AG04450 (cell line): ENCODE measurements at places on chromosomes 2 and 18.

GRCh38 chr2:200147371-200147770 lies 159.1 kb upstream of the SPATS2L start:
- DNase-seq = no peak

GRCh38 chr2:72007402-72007801 lies 140.3 kb downstream of the CYP26B1 start:
- no peak for DNase-seq

- no peak for DNase-seq
Observed at GRCh38 chr2:24016376-24016761, 6.5 kb downstream of the MFSD2B start.

DNA sequence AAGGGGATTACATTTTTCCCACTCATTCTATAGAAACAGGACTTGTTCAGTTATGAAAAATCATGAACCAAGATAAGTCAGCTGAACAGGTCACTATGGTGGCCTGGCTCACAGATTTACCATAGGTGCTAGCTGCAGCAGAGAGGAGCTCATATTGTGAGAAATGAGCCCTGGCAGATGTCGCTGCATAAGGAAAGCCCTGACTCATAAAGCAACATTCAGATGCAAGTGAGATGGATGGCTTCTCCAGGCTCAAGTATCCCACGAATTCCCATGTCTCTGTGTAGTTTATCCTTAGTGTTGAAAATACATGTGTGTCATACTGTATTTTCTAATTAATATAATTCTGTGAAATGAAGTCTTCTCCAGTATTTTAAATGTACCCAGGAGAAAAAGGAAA lies 115.0 kb upstream of the LHCGR start:
- DNase-seq = no peak

- DNase-seq = no peak
Observed at GRCh38 chr2:45167920-45168629, 158.8 kb upstream of the SIX2 start.

DNA sequence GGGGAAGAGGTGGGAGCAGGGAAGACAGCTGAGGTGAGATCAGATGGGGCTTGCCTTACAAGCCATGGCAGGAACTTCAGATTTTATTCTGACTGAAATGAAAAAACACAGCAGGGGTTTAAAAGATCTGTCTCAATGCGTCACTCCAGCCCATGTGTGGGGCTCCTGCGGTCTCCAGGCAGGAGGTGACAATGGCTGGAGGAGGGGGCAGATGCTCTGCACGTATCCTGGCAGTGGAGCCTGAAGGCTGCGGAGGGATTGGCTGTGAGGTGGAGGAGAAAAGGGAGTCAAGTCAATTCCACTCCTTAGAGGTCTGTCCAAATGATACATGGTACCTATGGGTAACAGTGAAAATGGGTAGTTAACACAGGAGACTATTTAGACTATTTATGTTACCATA lies 40.5 kb upstream of the KIDINS220 start:
- no peak for DNase-seq

- no peak for DNase-seq
Observed at GRCh38 chr18:74694436-74694835, 96.8 kb downstream of the ZNF407 start.

- DNase-seq = no peak
Observed at GRCh38 chr2:172137109-172137508, 34.4 kb upstream of the DLX2 start.

DNA sequence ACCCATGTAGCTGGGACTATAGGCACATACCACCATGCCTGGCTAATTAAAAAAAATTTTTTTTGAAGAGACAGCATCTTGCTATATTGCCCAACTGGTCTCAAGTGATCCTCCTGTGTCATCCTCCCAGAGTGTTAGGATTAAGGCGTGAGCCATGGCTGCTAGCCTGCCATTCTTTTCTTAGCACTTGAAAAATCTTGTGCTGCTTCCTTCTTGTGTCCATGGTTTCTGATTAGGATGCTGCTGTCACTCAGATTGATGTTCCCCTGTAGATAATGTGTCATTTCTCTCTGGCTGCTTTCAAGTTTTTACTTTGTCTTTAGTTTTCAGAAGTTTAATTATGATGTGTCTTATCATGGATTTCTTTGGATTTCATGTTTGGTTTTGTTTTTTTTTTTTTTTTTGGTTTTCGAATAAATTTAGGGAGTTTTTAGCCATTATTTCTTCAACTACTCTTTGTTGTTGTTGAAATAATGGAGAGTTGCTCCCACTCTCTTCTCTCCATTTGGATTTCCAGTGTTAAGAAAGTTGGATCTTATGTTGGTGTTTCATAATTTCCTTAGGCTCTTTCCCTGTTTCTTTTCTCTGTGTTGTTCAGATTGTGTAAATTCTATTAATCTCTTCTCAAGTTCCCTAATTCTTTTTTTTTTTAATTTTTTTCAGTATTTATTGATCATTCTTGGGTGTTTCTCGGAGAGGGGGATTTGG lies 2.5 kb downstream of the ATP9B start:
- no peak for DNase-seq

- no peak for DNase-seq
Observed at GRCh38 chr2:205915130-205915524, 170.8 kb downstream of the INO80D start.

GRCh38 chr2:150548527-150548926 lies 61.1 kb upstream of the RND3 start:
- DNase-seq = no peak

- DNase-seq = no peak
Observed at GRCh38 chr2:48529194-48529593, 760 bp upstream of the STON1 start.

- no peak for DNase-seq
Observed at GRCh38 chr18:79944746-79945117, 6.7 kb downstream of the SLC66A2 start.

GRCh38 chr2:176553685-176554100 lies 284.5 kb downstream of the MTX2 start:
- DNase-seq = no peak

DNA sequence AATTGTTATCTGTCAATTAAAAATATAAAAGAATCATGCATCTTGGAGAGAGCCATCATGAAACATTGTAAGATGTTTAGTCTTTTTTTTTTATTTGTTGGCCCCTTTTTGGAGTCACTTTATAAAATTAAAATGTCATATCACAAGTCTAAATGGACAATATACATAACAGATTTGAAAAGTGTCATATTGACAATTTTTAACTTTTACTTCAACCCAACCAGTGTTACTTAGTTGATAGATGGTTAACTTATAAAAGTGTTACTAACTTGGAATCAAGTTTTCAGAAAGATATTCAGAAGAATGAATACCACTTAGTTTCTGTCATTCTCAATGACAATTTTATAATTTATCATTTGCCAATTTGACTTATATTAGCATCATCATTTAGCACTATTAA lies 218.3 kb downstream of the OTX1 start:
- DNase-seq = no peak

DNA sequence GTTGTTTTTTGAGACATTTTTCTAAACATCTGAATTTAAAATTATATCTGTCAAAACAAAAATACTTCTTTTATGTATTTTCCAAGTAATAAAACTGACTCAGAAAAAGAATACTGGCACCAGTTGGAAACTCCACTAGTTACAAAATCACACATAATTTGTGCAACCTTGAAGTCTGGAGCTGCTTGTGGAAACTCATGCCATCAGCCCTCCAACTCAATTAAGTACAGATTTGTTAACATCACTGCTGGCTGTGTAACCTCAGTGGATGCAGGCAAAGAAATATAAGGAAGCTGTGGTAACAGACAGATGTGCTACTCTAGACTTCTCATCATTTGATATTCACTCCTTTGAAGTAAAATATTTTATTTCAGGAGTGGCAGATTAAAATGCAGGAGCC lies 30.0 kb upstream of the RAPH1 start:
- no peak for DNase-seq

DNA sequence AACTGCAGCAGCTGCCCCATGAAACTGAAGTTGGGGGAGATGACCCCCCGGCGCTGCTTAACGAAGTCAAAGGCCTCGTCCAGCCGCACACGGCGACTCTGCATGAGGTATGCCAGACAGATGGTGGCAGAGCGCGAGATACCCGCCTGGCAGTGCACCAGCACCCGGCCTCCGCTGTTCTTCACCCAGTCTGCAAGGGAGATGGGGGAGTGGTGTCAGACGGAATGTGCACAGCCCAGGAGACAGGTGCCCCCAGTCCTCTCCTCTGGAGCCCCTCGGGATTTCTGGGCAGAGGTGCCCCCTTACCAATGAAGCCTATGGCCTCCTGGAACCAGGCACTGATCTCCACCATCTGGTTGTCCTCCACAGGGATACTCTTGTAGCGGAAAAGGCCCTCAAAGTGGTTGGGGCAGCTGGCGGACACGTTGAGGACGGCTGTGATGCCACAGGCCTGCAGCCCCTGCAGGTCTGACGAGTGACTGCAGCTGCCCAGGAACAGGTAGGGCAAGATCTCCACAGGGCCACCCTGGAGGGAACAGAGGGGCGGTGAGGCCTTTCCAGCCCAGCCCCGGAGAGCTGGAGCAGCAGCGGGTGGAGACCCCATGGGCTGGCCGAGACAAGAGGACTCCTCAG lies 1.3 kb downstream of the DUSP2 start:
- no peak for DNase-seq

DNA sequence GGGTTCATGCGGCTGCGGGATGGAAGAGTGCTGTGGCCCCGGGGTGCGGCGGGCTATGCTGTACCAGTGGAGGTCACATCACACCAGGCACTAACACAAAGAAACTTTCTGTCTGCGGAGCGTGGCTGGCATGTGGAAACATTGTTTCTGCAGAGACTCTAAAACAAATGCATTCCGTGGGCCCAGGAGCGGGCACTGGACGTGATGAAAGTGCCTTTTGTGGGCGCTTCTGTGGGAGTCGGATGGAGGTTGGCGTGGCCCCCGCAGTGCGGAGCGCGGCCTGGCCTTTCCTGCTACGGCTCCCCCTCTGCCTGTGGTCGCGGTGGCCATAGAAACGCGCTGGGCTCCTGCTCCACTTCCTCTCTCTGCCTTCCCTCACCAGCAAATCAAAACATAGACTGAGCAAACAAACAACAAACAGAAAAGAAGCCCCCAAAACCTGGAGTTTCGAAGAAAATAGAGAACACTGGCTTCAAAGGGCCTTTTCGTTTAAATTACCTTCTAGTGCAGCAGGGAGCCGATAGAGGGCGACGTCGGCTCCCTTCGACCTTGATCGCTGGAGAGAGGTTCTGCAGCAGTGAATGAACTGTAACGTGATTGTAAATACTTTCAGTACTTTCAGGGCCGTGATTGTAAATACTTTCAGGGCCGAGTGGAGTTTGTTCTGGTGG lies 51.4 kb downstream of the KIF5C start:
- peak; percentile 3 for DNase-seq

- peak; percentile 33 for DNase-seq
Observed at GRCh38 chr2:42809819-42810120, 17.4 kb upstream of the HAAO start.

DNA sequence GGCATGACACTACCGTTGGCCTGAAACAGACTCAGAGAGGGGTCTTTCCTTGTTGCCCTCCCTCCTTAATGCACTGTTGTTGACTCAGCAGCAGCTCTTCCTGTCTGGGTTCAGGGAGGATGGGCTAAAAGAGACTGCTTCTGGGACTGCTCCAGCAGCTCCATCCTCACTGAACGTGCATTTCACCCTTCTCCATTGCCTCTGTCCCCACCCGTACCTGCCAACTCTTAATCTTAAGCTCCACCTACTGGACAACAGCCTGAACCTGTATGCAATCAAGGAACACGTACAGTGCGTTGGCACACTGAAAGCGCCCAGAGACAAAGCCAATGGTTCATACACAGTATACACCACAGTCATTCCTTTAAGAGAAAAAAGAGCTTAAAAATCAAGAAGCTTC lies 230.8 kb upstream of the RAB6C start:
- no peak for DNase-seq
